ENCODE measurements at places on chromosomes 1 and 21.

GRCh38 chr1:81876901-81877733 lies 76.4 kb downstream of the ADGRL2 start:
- no peak for DNase-seq

DNA sequence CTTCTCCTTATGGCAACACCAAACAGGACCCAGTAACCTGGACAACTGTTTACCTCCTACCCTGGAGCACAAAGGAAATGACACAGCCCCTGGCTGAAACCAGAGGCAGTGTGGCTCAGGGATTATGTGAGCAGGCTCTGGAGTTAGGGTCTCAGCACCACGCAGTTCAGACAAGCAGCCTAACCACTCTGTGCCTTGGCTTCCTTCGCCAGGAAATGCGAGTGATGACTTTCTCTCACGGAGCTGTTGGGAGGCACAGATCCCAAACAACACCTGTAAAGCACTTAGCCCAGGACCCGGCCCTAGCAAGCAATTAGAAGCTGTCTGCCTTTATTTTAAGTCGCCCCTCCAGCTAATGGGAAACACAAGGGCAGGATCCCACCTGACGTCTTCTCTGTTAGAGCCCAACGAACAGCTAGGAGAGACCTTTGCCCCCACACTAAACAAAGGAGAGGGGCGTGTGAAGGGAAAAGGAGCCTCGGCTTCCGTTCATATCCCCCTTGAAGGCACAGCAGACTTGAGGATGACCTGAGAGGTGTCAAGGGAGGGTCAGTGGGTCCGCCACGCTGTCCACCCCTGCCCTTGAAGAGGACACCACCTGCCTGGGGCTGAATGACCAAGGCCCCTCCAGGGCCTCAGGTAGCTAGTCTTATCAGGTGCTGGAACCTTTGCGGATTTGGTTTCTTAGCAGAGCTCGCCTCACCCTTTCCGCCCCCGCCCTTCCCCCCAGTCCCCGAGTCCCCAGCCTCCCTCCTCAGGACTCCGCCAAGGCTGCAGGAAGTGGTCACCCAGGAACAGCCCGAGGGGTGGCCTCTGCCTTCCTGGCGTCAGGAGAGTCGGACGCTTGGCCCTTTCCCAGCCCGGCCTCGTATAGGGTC lies 860 bp downstream of the TMEM63A start:
- DNase-seq: no peak

- DNase-seq: no peak
Observed at GRCh38 chr1:232517204-232517603, 112.7 kb downstream of the SIPA1L2 start.

DNA sequence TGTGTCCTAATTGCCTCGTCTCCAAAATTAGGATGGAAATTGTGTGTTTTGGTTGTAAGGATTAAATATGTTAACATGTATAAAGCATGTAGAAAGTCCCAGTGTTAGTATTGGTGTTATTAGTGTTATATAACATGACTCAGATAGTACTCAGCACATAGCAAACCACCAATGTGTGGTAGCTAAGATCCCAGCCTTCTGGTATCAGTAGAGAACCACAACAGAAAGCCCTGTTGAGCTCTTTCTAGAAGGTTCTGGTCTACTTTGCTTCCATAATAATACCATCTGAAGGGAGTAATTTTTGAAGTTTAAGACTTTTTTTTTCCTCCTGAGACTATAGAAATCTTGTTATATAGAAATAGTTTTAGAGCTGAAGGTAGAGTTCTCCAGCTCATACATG lies 259.3 kb upstream of the SGIP1 start:
- DNase-seq: no peak

GRCh38 chr1:111723091-111723806 lies 15.9 kb downstream of the INKA2 start:
- DNase-seq: no peak

- no peak for DNase-seq
Observed at GRCh38 chr1:33898406-33898805, 34.5 kb downstream of the HMGB4 start.

DNA sequence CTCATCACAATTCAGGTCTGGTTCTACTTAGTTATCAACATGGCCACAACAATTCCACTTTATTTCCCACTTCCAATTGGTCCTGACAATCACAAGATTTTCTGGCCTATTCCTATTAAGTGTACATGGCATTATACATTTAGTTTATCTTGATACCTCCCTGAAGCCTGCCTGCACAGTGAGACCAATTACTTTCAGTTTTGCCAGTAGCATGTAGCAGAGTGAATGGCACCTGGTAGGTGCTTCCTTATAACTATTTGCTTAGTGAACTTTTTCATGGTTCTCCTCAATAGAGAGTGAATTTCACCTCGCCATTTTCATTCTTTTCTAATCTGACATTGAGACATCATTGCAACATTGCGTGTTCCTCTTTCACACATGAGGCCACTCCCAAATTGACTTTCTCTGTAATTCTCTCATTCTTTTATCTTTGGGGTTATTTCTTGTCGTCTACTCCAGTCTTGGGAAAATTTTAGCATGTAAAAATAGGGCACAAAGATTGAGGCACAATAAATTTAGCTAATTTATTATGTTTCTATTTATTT lies 124.3 kb downstream of the DISC1 start:
- DNase-seq: no peak

- DNase-seq: no peak
Observed at GRCh38 chr21:27061770-27062169, 94.9 kb upstream of the ADAMTS5 start.

GRCh38 chr1:36380143-36380619 lies 5.5 kb downstream of the STK40 start:
- DNase-seq: no peak

GRCh38 chr1:155574077-155574476 lies 11.5 kb upstream of the ASH1L start:
- no peak for DNase-seq

- no peak for DNase-seq
Observed at GRCh38 chr1:233719655-233720341, 105.9 kb downstream of the KCNK1 start.

GRCh38 chr1:229139331-229140118 lies 131.4 kb upstream of the RAB4A start:
- DNase-seq: no peak

- peak; percentile 14 for DNase-seq
Observed at GRCh38 chr1:207897188-207897587, 13.7 kb downstream of the CD34 start.

- DNase-seq: no peak
Observed at GRCh38 chr21:43919871-43920801, 55.1 kb downstream of the AGPAT3 start.

GRCh38 chr1:30750731-30751291 lies 6.8 kb downstream of the LAPTM5 start:
- DNase-seq: no peak

DNA sequence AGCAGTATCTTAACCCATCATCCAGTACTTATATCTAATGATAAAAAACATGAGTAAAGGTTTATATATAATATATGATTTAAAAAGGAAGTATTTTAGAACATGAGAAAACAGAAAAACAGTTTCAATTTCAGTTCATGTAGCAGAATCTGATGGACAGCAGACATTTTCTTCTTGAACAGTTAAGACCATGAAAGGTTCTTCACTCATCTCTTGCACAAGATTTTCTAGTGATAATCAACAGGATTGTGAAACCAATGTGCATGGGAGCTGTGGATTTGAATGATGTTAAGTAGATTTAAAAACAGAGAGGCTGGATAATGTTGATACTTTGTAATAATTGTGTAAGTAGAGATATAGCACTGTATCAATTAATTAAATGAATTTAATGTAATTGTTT lies 1297.6 kb downstream of the BRINP3 start:
- no peak for DNase-seq

- DNase-seq: no peak
Observed at GRCh38 chr21:26850116-26850643, 5.0 kb upstream of the ADAMTS1 start.

DNA sequence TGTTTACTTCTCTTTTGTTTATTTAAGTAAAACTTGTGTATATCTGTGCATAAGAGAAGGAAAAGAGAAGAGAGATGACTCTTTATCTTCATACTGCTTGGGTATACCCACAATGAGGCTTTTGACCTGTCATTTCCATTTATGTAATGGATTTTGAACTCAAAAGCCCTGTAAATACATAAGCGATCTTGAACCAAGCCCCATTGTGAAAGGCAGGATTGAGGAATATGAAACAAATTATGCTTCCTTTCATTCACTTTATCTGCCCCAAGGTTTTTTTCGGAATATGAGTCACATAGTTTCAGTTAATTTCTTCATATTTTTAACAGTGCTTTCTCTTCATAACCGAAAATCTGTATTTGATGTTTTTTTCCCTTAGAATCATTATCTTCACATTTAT lies 21.4 kb downstream of the CNST start:
- DNase-seq: peak; percentile 19

DNA sequence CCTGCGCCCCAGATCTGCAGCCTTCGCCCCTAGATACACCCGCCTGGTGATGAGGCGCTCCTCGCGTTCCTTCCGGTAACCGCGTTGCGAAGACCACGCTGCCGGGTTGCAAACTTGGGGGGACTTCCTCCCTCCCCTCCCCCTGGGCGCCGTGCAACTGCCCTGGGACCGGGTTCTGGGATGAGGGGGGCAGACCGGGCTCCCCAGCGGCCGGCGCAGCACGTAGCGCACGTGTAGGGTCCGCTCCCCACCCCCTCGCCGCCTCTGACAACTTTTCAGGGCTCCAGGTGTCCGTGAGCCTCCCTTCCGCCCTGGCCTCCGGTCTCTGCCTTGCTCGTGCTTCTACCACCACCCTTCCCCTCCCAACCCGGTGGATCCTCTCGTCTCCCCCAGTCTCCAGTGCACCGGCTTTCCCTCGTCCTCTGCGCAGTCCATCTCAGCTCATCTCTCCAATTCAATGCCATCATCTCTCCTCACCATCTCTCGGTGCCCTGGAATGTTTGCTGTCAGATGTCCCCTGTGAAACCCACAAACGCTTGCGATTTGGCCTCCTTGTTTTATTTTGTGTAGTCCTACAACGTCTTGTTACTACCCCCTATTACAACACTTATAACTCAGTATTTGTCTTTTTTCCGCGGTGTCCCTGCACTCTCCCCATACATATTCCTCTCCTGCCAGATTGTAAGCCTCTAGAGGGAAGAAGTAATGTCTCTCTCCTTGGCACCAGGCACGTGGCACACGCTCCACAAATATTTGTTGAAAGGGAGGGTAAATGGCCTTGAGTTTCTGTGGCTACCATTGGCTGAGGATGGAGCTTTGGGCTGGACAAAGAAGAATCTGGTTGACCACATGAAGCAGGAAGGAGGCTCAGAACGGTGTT lies 782 bp downstream of the PCAT6 start:
- no peak for DNase-seq

- no peak for DNase-seq
Observed at GRCh38 chr1:25640646-25641328, 24.2 kb downstream of the MAN1C1 start.

Data from amniotic stem cell (primary cell).